ENCODE measurements at places on chromosomes 1 and 21. TPM values are rescaled to one million over a fixed set of nuclear protein-coding genes. Genes with fewer than 3 reads are reported as not detected.
A peak's percentile ranks its signal among the peaks of the same experiment; 100 is the strongest.

- DNase-seq: no peak
These were observed 36.9 kb upstream of the RGS1 start for GRCh38 chr1:192538407-192539296.

- DNase-seq: no peak
These were observed 10.6 kb upstream of the LRRC39 start for GRCh38 chr1:100188617-100189016.

GRCh38 chr21:42684109-42684916 lies 30.9 kb downstream of the PDE9A start:
- peak; percentile 43 for DNase-seq

DNA sequence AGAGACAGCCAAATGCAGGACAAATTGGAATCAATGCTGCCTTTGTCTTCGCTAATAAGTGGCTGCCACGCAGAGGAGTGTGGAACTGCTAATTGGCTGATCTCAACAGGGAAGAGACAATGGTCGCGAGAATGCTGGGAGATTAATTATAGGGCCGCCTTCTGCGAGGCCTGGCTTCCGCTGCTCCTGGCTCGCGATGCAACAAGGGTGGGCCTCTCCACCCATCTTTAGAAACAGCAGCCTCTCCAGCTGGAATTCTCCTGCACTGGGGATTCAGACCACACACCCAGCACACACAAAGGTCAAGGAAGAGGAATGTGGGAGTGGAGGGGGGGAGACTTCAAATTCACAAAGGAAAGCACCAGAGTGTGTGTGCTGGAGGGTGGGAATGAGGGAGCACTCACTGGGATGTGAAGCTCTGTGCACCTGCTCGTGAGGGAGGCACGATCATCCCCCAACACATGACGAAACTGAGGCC lies 200.7 kb upstream of the GRIK3 start:
- no peak for DNase-seq

- no peak for DNase-seq
These were observed 10.7 kb upstream of the COL16A1 start for GRCh38 chr1:31714442-31715086.

The TMEM54 gene
- polyA plus RNA-seq: not detected

The CFAP107 gene
- polyA plus RNA-seq: not detected

The LCE2A gene
- polyA plus RNA-seq: not detected

The RGS7 gene
- not detected for polyA plus RNA-seq

The CNIH3 gene
- 1.5 TPM for polyA plus RNA-seq
